ENCODE measurements at places on chromosomes 3 and 15. TPM values are rescaled to one million over a fixed set of nuclear protein-coding genes. Genes with fewer than 3 reads are reported as not detected.

The LDHAL6B gene
- polyA plus RNA-seq: not detected

The CCDC54 gene
- polyA plus RNA-seq: not detected

The TGM5 gene
- not detected for polyA plus RNA-seq

The STX19 gene
- not detected for polyA plus RNA-seq

The LRRIQ4 gene
- polyA plus RNA-seq: not detected

The PLCH1 gene
- polyA plus RNA-seq: 0.04 TPM

The CHL1 gene
- 0.25 TPM for polyA plus RNA-seq

The GP5 gene
- polyA plus RNA-seq: 0.10 TPM

The WDR82 gene
- 69.2 TPM for polyA plus RNA-seq

The BRK1 gene
- polyA plus RNA-seq: 198 TPM

The DYNC1LI1 gene
- 33.2 TPM for polyA plus RNA-seq

The SKOR1 gene
- polyA plus RNA-seq: 0.02 TPM

The ZNF860 gene
- 0.63 TPM for polyA plus RNA-seq

The NIT2 gene
- polyA plus RNA-seq: 60.9 TPM

The NOP10 gene
- 363 TPM for polyA plus RNA-seq

The DPPA2 gene
- polyA plus RNA-seq: not detected

The AQP9 gene
- not detected for polyA plus RNA-seq

Data from AG04450 (cell line).